NCI-H774 (cell line): ENCODE measurements at places on chromosomes 16 and 17.
A peak's percentile ranks its signal among the peaks of the same experiment; 100 is the strongest.

DNA sequence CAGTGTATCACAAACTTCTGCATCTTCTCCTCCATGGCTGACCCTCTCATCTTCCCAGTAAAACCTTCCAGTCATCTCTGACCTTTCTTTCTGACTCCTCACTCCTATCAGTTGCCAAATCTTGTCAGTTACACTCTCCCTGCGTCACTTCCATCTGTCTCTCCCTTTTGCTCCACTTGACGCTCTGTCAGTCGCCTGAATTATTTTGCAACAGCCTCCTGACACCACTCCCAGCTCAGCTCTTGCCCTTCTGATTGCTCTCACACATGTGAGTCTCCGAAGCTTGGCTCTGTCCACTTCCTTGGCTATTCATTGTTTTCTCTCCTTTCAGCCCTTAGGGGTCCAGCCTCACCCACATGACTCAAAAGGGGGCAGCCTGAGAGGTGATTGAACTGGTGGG is 27.7 kb downstream of the DHRS7C start:
- no peak for DNase-seq

- DNase-seq: no peak
These were observed 270.6 kb upstream of the TNRC6C start for GRCh38 chr17:77687921-77688320.

GRCh38 chr17:18160128-18160856 is 23.3 kb upstream of the ALKBH5 start:
- DNase-seq: no peak

DNA sequence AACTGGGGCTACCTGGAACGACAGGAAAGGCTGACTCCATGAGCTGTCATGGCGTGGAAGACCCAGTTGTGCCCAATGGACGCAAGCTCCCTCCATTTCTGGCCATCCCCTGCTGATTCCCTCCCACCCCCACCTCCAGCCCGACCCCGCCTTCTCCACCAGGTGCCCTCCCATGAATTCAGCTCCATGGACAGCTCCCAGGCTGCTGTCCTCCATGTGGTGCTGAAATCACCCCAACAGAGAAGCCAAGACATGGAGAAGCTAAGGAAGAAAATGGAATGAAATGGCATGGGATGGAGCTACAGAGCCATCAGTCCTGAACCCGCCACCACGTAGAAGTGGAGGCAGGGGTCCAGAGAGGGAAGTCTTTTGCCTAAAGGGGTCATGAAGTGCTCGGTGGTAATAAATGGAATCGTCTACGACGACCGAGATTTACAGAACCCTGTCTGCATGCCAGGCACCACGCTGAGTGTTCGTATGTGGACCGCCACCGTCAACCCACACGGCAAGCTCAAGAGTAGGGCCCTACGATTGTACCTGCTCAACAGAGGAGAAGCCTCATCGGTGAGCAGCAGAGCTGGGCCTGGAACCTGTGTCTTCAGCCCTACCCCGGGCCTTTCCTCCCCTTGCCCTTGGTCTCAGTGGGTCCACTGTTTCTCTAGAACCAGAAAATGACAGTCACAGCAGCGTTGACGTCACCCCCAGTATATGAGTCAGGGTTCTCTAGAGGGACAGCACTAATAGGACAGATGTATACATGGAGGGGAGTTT is 9.3 kb upstream of the ZC3H18 start:
- DNase-seq: no peak

GRCh38 chr17:76986365-76986764 is 118.2 kb downstream of the MGAT5B start:
- DNase-seq: no peak

DNA sequence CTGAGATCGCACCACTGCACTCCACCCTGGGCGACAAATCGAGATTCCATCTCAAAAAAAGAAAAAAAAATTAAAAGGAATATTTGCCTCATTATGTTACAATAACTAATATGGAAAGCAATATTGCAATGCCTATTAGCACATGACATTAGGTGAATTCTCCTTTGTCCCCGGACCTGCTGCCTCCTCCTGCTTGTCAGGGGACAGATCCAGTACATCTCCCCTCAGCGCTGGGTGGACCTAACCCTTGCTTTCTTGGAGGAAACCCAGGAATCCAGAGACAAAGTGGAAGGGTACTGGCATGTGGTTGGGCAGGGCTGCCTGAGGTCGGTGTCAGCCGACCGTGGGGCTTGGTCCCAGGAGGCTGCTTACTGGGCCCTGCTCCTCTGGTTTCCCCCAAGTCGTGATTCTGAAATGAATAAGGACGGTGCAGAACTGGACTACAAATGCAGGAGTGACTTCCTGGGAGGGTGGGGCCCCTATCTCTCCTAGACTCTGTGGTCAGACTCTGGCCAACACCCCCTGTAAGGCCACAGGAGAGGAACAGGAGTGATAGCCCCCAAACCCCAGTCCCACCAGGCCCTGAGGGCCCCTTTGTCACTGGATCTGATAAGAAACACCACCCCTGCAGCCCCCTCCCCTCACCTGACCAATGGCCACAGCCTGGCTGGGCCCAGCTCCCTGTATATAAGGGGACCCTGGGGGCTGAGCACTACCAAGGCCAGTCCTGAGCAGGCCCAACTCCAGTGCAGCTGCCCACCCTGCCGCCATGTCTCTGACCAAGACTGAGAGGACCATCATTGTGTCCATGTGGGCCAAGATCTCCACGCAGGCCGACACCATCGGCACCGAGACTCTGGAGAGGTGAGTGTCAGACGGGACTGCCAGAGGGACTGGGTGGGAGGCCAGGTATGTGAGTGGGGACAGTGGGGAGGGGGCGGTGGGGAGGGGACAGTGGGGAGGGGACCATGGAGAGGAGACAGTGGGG is at the start of gene HBZ:
TSS of gene HBZ (plus strand) at position 504 of the 988 bp plus-strand sequence. CDS start at position 770, 266 bp downstream.
- no peak for DNase-seq

GRCh38 chr16:89843409-89844350 is 15.4 kb downstream of the SPIRE2 start:
- no peak for DNase-seq

DNA sequence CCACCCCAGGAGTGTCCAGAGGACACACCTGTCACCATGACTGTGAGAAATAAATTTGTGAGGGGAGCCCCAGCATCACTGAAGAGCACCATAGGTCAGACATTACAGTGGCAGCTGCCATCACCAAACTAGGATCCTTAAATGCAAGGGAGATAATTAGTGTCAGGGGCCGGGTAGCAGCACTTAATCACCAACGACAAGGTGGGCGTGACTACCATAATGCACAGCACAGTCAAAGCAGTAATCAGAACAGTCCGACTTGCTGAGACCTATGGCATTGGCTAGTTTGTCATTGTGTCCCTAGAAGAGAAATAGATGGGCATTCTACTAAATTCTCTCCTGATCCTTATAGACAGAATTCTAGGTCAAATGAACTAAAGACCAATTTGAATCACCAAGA is 856.7 kb upstream of the GOT2 start:
- DNase-seq: no peak

- DNase-seq: no peak
These were observed 267.2 kb upstream of the FOXF1 start for GRCh38 chr16:86243123-86243473.

- no peak for DNase-seq
These were observed 72.9 kb downstream of the MRM1 start for GRCh38 chr17:36674278-36674650.

DNA sequence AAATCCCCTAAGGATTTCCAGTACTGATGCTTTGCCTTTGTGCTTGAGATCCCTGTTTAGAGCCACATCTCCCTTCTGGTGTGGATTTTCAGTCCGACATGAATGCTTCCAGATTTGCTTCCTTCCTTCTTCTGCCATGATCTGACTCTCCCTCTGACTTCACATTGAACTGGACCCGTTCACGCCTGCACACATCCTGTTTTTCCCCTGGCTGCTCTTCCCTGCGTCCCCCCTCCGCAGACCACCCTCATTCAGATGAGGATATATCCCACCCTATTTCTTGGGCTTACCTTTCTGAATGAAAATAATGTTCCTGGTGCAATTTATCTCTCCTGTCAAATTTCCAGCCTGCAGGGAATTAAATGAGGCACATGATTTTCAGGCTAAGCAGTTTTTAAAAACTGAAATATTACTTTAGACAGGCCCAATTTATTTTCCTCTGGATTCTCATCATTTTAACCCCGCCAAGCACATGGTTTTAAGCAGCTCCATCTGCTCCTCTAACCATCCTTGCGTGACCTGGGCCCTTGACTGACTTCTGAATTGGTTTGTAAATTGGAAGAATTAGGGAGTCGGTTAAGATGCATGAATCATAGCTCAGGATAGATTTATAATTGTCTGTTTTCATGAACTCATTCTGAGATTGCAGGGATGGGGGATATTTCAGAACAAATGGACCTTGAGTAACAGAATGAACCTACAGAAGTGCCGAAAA is 59.2 kb downstream of the BMERB1 start:
- no peak for DNase-seq

DNA sequence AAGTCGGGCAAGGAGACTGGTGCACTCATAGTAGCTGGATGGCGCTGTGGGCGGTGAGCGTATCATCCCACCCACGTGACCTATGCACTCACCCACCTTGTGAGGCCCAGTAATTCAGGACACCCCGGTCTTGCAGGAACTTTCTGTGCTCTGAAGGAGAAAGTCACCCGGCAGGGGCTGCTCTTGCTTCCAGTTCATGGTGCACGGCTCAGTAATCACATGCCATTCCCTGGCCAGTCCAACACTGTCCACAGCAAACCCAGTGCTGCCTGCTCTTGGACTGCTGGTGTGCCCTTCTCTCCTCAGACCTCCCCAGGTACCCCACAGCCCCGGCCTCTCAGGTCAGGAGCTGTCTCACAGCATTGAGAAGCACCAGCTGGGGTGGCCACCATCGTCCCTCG is 16.4 kb upstream of the RHBDF2 start:
- DNase-seq: no peak

- DNase-seq: no peak
These were observed 87.5 kb downstream of the SOCS1 start for GRCh38 chr16:11168386-11169051.

GRCh38 chr17:38605411-38605840 is 326 bp downstream of the SRCIN1 start:
- DNase-seq: no peak

DNA sequence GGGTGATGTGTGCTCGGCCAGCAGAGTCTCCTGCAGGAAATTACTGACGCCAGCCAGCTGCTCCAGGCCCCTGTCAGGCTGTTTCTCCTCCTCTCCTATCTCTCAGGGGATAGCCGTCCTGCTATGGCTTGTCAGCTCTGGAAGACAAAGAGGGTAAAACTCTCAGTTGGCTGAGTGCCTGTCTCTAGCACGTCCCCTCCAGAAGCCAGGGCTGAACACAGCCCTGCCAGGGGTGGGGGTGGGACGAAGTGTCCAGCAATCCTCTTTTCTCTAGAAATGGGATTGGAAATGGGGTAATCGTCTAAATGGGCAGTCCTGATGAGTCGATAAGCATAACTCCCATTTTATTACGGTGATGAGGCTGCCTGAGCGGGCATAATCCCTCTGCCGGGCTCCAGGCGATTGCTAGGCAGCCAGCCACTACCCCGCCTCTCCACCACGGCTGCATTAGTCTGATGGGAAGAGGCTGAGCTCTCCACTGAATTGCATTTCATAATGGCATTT is 89.1 kb upstream of the GNAO1 start:
- DNase-seq: no peak

- DNase-seq: peak; percentile 17
These were observed 9.9 kb upstream of the NAGS start for GRCh38 chr17:43994272-43995149.

DNA sequence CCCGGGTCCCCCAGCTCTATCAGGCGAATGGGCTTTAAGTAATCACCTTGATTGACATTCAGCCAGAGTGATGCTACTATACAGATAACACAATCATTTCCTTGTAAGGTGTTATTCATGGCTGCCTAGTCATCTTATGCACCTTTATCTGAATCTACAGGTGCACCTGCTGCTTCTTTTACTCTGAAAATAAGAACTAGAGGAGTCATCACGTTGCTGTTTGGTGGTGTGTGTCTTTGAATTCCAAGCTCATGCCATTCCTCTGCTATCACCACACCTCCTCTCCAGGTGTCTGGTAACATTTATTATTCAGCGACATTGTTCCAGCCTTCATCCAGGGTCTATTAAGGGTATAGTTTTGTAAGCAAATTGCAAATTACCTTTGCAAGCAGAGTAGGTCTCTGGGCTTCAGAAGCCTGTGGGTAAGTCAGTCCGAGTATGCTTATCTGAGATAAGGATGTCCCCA is 51.9 kb downstream of the NOS2 start:
- no peak for DNase-seq

DNA sequence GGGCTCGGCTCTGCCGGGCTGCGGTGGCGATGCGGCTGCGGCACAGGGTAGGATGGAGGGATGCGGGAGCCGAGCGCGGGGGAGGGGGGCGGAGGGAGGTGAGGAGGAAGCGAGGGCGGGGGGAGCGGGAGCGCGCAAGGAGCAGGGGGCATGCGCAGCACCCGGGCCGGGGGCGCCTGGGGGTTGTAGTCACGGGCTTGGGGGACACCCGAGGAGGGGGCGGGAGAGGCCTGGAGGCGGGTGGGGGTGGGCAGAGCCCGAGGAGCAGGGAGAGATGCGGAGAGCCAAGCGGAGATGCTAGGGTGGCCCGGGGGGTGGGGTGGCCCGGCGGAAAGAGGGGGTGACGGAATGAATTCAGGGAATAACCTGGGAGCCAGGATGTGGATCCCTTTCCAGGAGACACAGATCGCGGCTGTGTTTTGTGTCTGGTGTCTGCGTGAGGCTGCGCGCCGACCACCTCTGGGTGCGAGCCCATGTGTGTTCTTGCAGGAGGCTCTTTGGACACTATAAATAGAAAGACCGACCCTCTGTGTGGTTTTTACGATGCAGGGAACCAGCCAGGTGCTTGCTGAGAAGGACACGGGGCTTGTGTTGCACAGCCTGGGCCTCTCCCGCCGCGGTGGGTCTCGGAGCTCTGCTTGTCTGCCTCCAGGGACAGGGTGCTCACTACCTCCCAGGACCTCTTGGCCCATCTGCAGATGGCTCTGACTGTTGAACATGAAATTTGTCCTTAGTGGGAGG is at the start of gene STX1B:
TSS of gene STX1B (minus strand) at position 54 of the 741 bp plus-strand sequence. CDS start 242 bp downstream, outside the sequence.
- DNase-seq: no peak

- DNase-seq: no peak
These were observed 309.7 kb downstream of the MAP2K6 start for GRCh38 chr17:69724238-69724637.

DNA sequence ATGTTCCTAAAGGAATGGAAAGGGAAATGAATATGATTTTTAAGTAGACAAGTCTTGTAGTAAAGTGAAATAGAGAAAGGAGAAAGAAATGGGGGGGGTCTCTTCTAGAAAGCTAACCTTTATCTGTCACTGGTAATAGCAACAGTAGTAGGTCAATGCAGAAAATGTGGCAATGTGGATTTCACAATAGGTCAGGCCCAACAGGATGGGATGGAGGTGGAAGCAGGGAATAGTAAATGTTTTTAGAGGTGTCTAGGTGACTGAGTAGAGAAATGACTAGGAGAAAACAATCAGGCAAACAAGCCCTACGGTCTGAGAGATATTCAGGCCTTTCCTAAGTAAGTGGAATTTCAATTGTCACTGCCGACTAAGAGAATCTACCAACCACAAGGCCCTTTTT is 6.0 kb upstream of the RSKR start:
- DNase-seq: no peak

DNA sequence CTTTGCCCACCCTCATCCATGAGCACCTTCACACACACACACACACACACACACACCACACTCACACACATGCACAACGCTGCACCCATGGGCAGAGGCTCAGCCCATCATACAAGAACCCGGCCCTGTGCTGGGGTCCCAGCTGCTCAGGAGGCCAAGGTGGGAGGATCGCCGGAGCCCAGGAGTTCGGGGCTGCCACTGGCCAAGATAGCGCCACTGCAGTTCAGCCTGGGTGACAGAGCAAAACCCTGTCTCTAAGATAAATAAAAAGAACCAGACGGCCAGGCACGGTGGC is 3.4 kb upstream of the FSCN2 start:
- no peak for DNase-seq

GRCh38 chr16:84193480-84193879 is 2.5 kb downstream of the ADAD2 start:
- DNase-seq: no peak
